ENCODE measurements at places on chromosomes 13 and 19.
A peak's percentile ranks its signal among the peaks of the same experiment; 100 is the strongest.

- DNase-seq: no peak
Measured at GRCh38 chr19:52527956-52528351, 486 bp downstream of the ZNF808 start.

DNA sequence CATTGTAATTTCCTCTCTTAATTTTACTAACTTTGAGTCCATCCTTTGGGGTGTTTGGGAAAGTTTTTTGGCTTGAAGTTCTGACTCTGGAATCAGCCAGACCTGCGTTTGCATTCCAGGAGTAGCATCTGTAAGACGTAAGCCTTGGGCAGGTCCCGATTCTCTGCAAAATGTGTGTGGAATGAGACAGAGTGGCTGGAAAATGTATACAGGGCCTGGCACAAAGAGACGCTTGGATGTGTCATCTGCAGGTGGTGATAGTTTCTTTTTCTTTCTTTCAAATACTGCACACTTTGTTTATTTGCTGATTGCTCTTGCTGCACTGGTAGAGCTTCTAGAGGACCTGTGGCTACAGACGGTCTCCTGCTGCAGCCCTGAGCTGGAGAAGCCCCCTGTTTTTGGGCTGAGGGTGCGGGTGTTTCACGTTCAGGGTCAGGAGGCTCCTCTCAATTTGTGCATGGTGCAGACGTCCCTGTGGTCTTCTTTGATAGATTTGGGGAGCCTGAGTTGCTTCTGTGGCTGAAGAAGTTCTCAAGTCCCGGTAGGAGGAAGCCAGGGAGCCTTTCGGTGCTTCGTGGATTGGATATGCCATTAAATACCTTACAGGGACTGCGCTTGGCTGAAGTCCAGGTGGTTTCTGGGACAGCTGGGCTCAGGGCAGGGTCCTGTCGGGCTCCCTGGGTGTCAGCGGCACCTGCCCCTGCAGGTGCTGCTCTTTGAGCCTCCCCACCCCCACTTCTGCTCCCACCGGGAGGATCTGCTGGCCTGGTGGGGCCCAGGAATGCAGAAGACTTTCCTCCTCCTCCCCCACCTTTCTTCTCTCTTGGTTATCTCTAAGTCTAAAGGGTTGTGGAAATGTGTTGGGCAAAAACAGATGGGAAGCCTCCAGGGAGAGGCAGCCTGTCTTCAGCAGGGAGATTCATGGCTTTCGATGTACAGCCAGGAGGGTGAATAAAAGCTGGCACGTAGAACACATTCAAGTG is 44.0 kb upstream of the GAS6 start:
- DNase-seq: peak; percentile 41

DNA sequence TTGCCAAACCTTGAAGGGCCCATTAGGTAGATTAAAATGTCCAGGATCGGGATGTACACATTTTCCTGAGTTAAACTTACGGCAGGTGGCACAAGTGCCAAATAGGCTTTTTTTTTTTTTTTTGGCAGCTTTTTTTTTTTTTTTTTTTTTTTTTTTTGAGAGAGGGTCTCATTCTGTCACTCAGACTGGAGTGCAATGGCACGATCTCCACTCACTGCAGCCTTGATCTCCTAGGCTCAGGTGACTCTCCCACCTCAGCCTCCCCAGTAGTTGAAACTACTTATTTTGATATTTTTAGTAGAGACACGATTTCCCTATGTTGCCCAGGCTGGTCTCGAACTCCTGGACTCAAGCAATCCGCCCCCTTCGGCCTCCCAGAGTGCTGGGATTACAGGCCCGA is 9.0 kb downstream of the IRGC start:
- DNase-seq: no peak

- no peak for DNase-seq
Measured at GRCh38 chr19:29614780-29615179, 8.7 kb downstream of the POP4 start.

DNA sequence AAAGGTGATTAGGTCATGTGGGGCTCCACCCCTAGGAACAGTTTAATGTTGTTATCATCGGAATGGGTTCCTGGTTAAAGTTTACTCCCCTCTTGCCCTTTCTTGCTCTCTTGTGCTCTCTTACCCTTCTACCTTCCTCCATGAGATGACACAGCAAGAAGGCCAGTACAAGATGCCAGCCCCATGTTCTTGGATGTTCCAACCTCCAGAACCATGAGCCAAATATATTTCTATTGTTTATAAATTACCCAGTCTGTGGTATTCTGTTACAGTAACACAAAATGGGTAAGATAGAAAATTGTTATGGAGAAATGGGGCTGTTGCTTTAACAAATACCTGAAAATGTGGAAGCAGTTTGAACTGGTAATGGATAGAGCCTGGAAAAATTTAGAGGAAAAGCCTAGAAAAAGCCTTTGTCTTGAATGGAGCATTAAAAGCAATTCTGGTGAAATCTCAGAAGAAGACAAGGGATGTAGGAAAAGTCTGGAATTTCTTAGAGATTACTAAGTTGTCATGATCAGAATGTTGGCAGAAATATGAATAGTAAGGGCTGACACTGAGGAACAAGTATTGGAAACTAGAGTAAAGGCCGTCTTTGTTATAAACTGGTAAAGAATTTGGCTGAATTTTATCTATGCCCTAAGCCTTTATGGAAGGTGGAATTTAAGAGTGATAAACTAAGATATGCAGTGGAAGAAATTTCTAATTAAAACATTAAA is 53.5 kb upstream of the TSC22D1 start:
- DNase-seq: no peak

DNA sequence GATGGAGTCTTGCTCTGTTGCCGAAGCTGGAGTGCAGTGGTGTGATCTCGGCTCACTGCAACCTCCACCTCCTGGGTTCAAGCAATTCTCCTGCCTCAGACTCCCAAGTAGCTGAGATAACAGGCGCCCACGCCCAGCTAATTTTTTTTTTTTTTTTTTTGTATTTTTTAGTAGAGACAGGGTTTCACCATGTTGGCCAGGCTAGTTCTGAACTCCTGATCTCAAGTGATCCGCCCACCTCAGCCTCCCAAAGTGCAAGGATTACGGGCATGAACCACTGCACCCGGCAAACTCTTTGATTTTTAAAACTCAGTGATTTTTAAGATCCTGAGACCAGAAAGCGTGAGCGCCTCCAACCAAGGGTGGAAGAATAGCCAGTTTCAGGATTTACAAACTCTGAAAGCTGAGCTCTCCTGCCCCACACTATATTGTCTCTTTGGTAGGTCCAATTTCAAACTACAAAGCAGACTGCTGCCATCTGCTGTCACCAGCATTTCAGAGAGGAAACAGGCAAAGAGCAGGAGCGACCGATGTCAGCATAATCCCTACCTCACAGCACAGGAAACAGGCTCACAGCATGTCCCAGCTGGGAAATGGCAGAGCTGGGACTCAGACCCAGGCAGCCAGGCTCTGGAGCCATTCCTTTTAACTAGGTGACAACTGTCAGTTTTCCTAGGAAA is 9.2 kb downstream of the NOSIP start:
- DNase-seq: no peak

DNA sequence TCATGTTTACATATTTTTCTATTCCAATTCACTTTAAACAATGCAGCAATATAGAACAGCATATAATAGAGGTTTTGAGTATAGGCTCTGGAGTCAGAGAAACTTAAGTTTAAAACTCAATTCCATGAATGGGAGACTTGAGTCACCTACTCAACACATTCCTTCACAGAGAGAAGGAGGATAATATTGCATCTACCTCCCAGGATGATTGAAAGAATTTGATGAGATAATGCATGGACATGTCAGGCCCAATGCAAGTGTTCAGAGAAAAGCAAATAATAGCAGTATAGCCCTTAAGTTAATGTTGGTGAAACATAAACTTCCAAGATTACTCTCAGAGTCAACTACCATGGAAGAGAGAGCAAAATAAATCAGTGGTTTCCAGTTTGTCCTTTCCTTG is 170.2 kb downstream of the DCLK1 start:
- no peak for DNase-seq

GRCh38 chr13:22198641-22199217 is 527.9 kb downstream of the FGF9 start:
- DNase-seq: no peak

- no peak for DNase-seq
Measured at GRCh38 chr13:77692746-77693448, 4.6 kb upstream of the SLAIN1 start.

GRCh38 chr19:18424890-18425514 is 5.8 kb downstream of the SSBP4 start:
- DNase-seq: no peak

DNA sequence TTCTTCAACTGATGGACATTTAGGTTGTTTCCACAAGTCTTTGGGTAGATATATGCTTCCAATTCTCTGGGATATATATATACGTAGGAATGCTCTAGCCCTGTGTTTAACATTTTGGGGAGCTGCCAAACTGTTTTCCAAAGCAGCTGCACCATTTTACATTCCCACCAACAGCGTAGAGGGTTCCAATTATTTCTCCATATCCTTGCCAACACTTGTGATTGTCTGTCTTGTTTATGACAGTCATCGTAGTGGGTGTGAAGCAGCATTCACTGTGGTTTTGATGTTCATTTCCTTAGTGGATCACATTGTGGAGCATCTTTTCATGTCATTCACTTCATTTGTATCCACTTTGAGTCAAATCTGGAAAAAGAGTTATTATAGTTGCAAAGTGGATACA is 4.7 kb upstream of the CBLC start:
- no peak for DNase-seq

DNA sequence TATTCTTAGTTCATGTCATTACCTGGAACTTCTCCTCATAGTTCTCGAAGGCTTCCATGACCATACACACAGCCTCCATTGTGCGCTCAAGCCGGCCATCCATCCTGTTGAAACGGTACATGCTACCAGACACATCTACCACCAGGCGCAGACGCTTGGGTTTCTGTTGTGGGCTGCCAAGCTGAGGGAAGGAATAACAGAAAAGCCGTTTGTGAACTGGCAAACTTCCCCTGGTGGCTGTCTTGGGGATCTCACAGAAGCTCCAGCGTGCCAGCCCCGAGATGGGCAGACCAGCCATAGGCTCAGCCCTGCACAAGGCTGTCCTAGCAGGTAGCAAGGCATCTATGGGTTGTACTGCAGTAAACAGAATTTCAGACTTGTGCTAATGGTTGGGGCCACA is 130.1 kb downstream of the RGCC start:
- no peak for DNase-seq

DNA sequence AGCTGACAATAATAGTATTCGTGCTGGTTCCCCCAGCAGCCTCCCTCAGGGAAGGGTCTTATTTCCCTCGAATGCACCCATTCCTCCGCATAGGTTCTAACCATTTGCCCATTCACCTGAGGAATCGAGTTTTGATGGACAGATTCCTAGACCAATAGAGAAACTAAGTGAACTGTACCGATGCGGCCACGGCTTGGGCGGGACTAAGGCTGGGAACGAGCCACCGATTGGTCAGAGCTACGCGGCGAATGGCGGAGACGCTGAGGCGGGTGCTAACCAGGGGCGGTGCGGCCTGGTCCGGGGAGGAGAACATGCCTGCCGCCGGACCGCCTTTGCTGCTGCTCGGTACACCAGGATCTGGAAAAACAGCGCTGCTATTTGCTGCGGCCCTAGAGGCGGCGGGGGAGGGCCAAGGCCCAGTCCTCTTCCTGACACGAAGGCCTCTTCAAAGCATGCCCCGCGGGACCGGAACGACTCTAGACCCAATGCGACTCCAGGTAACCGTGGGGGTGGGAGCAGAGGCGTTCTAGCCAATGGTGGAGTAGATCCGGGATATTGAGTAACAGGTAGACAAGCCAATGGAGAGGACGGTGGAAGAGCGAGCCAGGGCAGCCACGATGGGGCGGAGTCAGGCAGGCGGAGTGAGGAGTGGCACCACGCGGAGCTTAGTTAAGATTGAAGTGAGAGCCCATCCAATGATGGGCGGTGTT is at the start of gene SWSAP1:
SWSAP1 (plus strand) TSS at position 234 of the 710 bp plus-strand sequence; CDS start at position 249, 15 bp downstream.
- DNase-seq: peak; percentile 100

All from NCI-H1417 (cell line).